ENCODE measurements at places on chromosomes 16 and 17.

DNA sequence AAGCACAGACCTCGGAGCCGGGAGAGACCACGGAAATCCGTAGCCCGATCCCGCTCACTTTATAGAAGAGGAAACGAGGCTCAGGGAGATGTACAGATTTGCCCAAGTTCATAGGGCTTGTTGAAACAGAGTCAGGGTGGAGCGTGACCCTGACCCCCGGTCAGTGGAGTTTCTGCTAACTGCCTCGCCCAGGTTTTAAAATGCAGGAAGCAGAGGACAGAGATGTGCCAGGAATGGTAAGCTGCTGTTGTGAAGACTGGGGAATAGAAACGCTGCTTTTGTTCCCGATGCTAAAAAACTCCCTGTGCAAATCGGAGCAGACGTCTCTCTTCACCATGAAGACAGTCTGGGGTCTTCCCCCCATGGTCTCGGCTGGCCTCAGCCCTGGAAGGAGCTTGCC lies 403.0 kb downstream of the SEC14L1 start:
- no peak for DNase-seq

DNA sequence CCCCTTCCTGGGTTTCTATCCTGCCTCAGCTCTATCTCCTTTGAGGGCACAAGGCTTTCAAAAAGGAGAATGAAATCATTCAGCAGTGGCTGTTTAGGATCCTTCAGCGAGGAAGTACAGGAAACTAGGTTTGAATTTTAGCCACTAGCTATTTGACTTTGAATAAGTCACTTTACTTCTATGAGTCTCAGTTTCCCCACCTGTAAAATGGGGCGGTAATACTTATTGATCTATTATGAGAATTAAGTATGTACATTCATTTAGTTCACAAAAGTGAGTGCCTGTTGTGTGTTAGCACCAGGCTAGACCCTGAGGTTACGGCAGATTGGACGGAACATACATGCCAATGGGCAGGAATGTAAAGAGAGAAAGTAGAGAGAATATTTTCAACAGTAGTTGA lies 6.6 kb downstream of the CDH1 start:
- no peak for DNase-seq

- DNase-seq = peak; percentile 77
Observed at GRCh38 chr16:66741169-66741900, 10.1 kb downstream of the DYNC1LI2 start.

GRCh38 chr17:48663134-48663924 lies 37.2 kb upstream of the HOXB9 start:
- no peak for DNase-seq

DNA sequence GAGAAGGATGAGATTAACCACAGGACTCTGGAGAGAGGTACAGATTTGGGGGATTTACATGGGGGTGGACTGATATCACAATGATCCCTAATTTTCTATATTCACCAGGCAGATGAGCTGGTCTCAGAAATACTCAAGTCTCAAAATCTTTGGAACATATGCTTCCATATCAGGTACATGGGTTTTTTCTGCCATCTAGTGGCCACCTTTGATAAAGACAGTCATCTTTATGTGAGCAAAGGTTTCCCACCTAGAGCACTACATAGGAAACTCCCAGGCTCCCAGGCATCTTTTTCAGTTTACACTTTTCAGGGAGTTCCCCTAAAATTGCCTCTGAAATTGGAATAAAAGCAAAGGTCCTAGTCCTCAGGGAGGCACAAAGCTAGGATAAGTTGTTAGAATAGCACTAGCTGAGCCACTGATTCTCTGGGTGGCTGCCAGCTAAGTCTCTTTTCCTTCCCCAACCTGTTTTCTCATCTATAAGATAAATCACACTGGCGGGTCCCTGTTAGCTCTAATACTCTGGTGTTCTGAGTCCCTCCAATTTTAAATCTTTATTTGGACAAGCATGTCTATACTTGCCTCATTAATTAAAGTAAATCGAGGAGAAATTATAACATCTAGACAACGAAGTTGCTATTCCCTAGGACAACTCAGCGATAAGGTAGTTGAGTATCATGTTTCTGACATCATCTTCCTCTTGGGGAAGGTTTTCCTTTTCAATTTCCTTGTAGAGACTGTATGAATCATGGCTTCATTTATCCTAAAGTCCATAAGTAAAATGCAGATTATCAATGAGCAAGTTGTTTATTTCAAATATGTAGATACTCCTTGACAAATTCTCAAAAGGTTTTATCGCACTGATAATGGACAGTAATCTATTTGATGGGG lies 19.0 kb upstream of the MON1B start:
- DNase-seq = no peak

GRCh38 chr16:65469116-65469515 lies 347.3 kb upstream of the CDH11 start:
- DNase-seq = no peak

GRCh38 chr16:1914084-1914608 lies 4.1 kb downstream of the HS3ST6 start:
- DNase-seq = no peak

GRCh38 chr17:40697297-40697696 lies 6.3 kb downstream of the KRT24 start:
- no peak for DNase-seq

DNA sequence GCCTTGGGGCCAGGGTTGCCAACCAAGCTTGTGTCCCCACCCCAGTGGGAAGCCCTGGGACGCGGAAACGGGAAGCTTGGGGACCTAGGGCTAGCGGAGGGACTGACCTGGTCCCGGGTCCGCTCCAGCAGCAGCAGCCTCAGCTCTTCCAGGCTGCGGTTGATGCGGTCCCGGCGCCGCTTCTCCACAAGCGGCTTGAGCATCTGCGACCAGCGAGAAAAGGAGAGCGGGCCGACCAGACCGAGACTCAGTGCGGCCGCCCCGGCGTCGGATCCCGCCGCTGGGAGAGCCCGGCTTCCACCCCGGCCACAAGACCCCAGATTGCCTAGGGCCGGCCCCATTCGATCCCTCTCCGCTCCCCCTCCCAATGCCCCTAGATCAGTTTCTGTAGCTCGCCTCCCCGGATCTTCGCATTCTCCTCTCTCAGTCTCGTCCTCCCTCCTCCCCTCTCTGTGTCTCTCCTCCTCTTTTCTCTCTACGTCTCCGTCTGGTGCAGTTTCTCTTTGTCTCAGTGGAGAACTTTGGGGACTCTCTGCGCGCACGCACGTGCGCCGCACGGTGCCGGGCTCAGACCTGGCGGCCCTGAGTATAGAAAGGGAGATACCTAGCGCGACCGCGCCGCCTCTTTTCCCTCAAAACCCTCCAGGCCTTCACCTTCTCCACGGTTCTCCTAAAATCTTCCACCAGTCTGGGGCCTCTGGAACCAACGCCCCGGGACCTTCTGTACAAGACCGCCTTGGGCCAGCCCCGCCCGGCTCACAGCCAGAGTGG lies 797 bp downstream of the HES7 start:
- DNase-seq = peak; percentile 59

DNA sequence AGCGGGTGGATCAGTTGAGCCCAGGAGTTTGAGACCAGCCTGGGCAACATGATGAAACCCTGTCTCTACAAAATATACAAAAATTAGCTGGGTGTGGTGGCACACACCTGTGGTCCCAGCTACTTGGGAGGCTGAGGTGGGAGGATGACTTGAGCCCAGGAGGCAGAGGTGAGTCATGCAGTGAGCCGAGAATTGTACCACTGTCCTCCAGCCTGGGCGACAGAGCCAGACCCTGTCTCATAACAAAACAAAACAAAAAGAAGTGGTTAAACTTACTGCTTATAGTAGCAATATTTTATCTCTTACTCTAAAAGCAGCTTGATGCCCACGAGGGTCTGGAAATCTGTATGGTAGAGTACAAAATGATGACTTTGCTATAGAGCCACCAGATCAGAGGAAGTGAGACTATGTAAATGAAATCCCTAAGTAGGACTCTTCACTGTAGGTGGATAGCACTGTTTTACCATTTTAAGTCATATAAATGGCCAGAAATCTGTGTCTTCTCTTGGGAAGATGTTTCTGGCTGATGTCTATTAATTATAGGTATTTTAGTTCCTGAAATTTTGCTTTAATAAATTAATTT lies 60.4 kb upstream of the MRC2 start:
- DNase-seq = no peak

- DNase-seq = no peak
Observed at GRCh38 chr17:40703652-40704051, at the start of gene KRT24. Gene KRT24, minus strand, starts transcription at chr17:40703752. Its CDS starts 59 bp downstream, at chr17:40703693.

- DNase-seq = no peak
Observed at GRCh38 chr17:34201225-34201624, 53.9 kb upstream of the CCL2 start.

GRCh38 chr16:7285520-7285919 lies 47.1 kb upstream of the RBFOX1 start:
- DNase-seq = no peak

GRCh38 chr16:61150351-61150750 lies 885.9 kb downstream of the CDH8 start:
- DNase-seq = no peak

DNA sequence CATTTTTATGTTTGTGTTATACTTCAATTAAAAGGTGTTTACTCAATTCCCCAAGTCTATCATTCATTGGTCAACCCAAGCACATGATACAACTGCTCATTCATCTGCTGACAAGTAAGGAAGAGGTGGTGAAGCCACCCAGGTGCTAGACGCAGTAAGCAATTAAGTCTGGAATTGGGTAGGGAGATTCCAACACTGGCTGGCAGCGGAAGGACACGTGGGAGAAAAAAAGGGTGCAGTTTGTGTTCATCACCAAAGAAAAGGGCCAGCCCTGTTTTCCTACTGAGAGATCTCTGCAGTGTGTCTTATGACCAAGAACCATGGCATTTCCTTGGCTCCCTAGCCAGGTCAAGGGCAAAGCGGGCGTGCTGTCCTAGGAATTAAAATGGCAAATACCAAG lies 11.8 kb upstream of the ZNF23 start:
- DNase-seq = no peak

- DNase-seq = no peak
Observed at GRCh38 chr17:67051155-67051538, 6.8 kb downstream of the CACNG1 start.

GRCh38 chr17:10799407-10799806 lies 4.5 kb downstream of the TMEM238L start:
- no peak for DNase-seq

DNA sequence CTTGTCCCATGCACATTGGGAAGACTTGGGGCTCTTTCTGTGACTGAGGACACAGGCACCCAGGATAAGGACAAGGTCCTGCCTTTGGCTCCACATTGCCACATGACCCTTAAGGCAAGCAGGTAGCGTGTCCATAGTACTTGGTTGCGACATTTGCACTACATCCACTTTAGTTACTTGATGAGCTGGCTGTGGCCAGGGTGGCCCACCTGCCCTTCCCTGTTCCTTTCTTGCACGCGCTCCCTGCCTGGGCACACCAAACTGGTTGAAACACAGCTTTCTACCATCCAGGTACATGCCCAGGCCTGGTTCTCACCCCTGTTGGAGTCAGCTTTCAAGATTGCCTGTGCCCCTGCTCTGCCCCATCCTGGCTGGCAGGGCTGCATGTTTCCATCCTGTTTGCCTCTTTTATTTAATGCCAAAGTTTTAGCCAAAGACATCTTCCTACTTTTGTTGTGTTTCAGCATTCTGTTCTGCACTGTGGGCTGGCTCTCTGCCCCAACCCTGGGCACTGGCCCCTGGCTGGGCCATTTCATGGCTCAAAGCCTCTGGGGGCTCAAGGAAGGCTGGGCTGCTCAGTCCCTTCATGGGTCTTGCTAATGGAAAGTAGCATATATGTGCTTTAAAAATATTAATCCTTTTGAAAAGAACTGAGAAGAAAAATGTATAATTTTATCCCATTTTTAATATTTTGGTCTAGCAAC lies 3.2 kb downstream of the B3GNT9 start:
- DNase-seq = no peak

GRCh38 chr16:89160977-89161701 lies 10.4 kb upstream of the CDH15 start:
- no peak for DNase-seq

GRCh38 chr16:88282564-88283395 lies 100.0 kb upstream of the ZNF469 start:
- peak; percentile 76 for DNase-seq

DNA sequence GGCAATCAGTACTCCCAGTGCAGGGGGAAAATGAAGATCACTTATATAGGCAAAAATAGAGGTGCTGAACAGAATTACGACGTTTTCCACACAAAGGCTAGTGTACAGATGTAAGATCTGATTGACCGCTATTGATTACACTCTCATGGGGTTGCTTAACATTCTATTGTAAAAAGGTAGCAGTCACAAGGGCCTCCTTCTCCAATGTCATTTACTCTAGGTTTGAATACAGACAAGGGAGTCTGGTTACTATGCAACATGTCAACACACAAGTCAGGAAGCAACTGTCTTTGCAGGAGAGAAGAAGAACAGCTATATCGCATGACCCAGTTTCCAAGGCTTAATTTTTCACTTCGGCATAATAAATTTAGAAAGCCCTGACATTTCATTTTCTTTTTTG lies 7.9 kb downstream of the KRT37 start:
- peak; percentile 45 for DNase-seq

GRCh38 chr17:56206351-56206750 lies 53.1 kb downstream of the ANKFN1 start:
- DNase-seq = no peak

DNA sequence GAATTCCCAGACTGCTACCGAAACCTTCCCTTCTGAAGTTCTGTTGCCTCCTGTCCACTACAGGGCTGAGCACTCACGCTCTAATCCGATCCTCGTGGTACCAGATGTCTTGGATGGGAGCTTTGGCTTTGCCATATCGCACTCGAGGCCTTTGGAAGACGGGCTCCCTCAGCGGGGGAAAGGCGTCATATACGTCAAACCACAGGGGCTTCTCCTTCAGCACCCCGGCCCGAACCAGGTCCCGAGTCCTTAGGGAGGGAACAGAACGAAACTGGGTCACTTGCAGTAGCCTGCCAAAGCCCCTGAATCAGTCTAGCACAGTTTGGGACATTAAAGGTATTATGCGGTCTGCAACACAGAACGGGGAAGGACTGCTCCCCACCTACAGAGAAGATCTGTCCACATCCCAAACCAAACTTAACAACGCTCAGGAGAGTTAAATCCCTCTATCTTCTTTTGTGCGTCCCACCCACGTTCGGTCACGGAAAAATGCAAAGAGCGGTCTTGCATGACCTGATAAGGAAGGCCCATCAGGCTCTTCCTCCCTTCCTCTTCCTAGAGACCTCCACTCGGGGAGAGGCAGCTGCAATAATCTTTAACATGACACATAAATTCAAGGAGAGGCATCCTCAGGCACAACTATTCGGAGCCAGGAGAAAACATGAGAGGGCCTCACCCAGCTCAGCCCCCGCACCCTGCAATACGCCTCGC lies 526 bp downstream of the MRPS23 start:
- DNase-seq = no peak

- no peak for DNase-seq
Observed at GRCh38 chr16:74076568-74076967, 220.0 kb upstream of the PSMD7 start.
